ENCODE measurements at places on chromosomes 5 and 9. TPM values are rescaled to one million over a fixed set of nuclear protein-coding genes. Genes with fewer than 3 reads are reported as not detected.

RANBP3L gene
- total RNA-seq = 0.38 TPM

EGFL7 gene
- 61.5 TPM for total RNA-seq

HRH2 gene
- 41.2 TPM for total RNA-seq

SET gene
- 167 TPM for total RNA-seq

TLR4 gene
- 15.6 TPM for total RNA-seq

PHYKPL gene
- 34.4 TPM for total RNA-seq

GFPT2 gene
- 13.3 TPM for total RNA-seq

TRPM3 gene
- 0.16 TPM for total RNA-seq

CATSPER3 gene
- total RNA-seq = 0.32 TPM

LHX6 gene
- total RNA-seq = 3.4 TPM

DDX4 gene
- not detected for total RNA-seq

LCN15 gene
- not detected for total RNA-seq

All from Right ventricle myocardium superior (tissue), 1 donor.